Activated CD4-positive, alpha-beta T cell treated with anti-CD3 and anti-CD28 coated beads, Interleukin-2, amount 50 U/mL, for 1 hour (primary cell): ENCODE measurements at places on chromosomes 12 and 14.

DNA sequence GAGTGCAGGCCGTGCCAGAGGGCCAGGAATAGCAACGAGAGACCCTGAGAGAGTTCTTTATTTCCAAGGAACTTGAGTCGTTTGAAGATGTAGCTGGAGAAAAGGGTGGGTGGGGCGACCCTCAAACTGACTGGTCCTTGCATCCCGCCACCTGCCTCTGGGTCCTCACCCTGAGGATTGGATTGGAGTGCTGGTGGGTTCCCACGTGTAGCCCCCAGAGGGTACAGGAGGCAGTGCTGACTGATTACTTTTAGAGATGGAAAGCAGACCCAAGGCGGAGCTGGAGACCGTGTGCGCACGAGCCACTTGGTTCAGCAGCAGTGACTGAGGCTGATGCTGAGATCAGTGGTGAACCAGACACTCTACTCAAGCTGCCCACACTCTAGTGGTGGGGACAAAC lies 6.9 kb downstream of the EMG1 start:
- DNase-seq, result no peak

DNA sequence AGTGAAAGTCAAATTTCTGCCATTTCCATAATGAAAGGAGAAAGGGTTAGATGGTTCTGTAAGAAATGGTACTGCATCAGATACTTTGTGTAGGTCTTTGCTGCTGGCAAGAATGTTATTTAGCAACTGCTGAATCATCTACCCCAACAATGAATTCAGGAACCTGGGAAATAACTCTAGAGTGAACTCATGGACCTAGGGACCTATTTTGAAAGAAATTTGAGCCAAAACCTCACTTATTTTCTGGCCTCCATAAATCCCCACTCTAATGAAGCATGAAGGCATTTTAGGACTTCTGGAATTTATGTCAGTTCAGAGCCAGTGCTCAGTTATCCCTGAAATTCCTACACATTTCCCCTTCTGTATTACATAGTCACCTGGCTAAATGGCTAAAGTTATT lies 50.9 kb upstream of the CPNE8 start:
- no peak for DNase-seq

- DNase-seq, result no peak
These were observed 378.9 kb upstream of the PRICKLE1 start for GRCh38 chr12:42968426-42968825.

DNA sequence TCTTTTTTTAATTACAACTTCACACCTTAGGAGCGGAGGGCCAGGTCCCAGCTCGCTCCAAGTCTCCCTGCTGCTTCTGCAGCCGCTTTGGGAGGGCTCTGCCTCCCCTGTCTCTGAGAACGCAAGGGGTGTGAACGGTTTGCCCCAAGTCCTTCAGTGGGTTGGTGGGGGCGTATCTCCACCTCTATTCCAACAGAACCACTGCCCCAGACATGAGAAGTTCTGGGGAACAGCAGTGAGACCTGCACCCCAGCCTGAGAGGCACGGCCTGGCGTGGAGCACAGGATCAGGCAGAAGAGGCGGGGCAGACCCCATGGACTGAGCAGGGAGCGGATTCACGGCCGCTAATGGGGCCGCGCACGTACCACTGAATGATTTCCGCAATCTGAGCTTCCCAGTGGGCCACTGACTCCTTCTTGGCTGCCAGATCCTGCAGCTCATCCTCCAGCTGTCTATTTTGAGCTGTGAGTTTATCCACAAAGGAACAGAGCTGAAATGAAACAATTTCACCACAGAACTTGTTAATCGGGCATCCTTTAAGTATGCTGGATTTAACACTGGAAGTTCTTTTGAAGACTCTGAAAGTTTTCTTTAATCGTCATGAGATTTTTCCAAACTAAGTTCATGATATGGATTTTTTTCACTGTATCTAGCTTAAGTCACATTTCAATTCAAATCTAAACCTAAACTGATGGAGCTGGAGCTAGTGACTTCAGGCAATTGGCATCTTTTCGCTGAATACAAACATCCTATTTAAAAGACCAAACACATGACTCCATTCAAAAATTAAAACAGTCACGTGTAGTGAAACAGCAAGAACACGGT lies 44.4 kb downstream of the AMN start:
- DNase-seq, result no peak

DNA sequence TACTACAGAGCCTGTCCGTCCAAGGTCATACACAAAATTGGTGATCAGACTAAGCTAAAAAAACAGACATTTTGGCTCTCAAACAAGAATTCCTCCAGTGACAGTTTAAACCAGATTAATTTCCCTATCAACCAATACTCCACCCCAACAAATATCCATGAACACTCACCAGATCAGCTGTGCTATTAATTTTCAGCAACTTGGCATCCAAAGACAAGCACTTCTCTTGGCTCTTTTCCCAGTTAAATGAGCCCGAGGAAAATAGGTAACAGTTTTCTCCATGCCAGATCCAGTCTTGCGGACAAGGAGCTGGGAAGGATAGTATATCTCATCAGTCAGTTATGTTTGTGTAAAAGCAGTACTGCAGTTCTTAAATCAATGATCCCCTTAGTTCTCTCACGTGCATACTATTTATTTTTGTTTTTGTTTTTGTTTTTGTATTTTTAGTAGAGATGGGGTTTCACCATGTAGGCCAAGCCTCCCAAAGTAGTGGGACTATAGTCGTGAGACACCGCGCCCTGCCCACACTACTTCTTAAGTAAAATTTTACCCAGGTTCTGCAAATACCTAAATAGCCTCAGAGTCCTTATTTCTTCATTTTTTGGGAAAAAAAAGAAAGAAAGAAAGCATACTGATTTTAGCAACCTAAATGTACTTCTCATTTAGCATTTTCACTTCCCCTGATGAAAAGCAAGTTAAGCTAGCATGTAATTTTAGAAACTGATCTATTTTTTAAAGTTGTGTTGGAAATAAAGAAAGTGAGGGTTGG lies 11.1 kb downstream of the OLR1 start:
- no peak for DNase-seq

- no peak for DNase-seq
These were observed 32.0 kb downstream of the INSM2 start for GRCh38 chr14:35565871-35566464.

DNA sequence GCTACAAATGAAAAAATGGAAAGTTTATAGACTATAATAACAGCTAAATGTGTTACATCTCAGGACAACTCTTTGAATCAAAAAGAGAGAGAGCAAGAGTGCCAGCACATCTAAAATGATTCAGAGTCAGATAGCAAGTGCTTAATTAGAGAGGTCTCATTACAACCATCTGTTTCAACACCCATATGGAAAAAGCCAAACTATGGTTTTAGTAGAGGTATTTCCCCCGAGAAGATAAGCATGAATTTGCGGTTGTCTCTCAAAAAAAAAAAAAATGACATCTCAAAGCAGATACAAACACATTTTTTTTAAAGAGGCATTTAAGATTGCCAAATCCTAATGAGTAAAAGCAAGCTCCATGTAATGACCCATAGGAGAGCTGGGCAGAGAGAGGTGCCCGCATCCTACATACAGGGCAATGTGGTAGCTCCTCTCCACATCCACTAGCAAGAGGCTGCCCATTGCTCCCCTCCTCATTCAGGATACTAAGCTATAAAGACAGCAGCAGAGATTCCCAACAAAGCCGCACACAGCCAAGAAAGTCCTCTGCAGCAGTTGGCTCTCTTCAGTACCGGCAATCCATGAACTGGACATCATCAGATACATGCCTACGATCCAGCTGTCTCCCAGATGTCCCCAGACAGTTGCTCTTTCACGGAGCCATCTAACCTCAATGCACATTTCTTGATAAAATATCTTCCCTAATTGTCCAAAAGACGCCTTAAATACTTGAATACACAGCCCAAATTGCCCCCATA lies 100.4 kb downstream of the EFCAB11 start:
- no peak for DNase-seq

DNA sequence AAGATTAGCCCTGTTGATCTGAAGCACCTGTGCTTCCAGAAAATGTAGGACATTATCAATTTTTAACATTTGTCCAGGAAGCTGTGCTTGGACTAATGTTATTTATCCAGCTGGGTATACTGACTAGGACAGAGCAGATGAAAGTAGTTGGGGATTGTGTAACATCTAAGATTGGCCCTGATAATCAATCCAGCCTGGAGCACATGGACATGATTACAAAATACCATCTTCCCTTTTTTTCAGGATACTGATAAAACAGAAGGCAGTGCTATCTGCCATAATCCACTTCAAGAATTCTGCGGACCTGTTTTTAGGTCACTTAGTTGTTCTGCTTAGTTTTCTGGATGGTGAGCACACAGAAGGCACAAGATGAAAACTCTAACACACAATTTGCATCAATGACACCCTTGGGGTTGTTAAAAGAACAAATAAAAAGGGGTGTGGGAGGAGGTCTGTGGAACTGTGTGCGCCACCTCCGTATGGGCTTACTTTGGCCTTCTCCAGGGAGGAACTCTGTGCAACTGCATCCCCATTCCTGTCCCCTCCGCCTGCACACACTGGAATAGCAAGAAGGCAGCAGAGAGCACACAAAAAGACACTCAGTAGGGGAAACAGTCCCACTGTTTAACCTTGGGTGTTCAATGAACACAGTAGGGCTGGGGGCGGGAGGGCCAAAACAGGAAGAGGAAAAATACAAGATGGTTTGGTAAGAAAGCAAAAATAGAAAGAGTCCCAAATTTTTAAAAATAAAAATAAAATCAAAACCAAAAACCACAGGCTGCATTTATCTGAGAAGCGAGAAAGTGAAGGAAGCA lies 31.1 kb upstream of the DUSP6 start:
- no peak for DNase-seq

GRCh38 chr12:1803736-1804135 lies 16.6 kb upstream of the LRTM2 start:
- DNase-seq, result no peak

DNA sequence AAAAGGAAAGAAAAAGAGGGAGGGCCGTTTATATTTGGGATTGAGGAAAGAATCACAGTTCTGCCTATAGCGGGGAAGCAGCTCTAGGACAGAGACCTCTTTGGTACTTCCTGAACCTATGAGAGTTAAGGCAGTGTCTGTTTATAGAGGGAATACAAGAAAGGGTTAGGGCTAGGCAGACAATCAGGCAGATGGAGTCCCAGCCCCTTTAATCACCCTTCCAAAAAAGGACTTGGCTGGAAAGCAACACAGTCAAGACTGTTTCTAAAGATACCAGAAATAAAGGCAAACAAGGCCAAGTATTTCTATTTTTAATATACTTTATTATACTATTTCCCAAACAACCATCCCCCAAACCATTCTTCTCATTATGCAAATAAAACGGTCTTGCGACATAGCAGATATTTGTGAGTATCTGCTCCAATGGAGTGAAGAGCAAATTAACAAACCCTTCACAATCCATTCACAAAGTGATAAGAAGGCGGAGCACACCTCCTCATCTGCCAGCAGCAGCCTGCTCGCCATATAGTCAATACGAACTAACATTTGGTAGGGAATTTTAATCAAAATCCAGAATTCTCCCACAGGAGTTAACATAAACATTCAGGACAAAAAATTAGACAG lies 697 bp upstream of the GRIP1 start:
- DNase-seq, result no peak

GRCh38 chr12:2650261-2651067 lies 144.3 kb upstream of the FKBP4 start:
- DNase-seq, result no peak

- no peak for DNase-seq
These were observed 146.1 kb downstream of the METTL25 start for GRCh38 chr12:82504409-82504808.

- DNase-seq, result no peak
These were observed 367.2 kb upstream of the LMO3 start for GRCh38 chr12:16972923-16973770.

DNA sequence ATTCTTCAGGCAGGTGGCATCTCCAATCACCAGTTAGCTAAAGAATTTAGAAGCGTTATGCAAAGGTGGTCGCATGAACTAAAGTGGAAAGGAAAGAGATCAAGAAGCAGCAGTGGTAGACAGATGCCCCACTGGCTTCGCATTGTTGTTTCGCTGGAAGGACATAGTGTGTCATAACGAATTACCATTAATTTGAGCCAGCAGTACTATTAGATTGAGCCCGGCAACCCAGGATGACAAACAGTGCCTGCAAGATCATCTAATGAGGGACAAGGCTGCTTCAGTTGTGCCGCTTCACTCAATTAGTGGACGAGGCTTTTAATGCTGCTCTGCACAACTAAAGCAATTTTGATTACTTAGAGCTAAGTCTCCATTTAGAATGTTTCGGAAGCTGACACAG lies 274.5 kb upstream of the SOX5 start:
- no peak for DNase-seq

GRCh38 chr12:69658203-69658602 lies 40.9 kb downstream of the BEST3 start:
- no peak for DNase-seq

- DNase-seq, result no peak
These were observed 3.7 kb downstream of the NUAK1 start for GRCh38 chr12:106135075-106135474.

GRCh38 chr12:108008163-108008905 lies 120.8 kb upstream of the WSCD2 start:
- DNase-seq, result no peak

DNA sequence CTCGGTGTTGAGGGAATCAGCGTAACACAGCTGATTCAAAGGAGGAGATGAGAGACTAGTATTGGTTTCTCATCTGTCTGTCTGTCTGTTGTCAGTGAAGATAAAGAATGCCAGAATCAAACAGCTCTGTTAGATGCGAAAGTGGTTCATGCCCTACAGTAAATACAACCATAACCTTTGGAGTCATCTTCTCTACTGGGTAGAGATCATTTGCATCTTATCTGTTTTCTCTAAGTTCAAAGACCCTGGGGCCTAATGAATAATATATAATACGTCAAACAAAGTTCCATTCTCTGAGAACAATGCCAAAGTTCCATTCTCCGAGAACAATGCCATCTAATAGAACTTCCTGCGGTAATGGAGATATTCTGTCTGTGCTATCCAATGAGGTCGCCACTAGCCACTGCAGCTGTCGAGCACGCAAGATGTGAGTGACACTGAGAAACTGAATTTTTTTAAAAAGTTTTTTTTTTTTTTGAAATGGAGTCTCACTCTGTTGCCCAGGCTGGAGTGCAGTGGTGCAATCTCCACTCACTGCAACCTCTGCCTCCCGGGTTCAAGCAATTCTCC lies 6.6 kb downstream of the IL31 start:
- DNase-seq, result no peak

DNA sequence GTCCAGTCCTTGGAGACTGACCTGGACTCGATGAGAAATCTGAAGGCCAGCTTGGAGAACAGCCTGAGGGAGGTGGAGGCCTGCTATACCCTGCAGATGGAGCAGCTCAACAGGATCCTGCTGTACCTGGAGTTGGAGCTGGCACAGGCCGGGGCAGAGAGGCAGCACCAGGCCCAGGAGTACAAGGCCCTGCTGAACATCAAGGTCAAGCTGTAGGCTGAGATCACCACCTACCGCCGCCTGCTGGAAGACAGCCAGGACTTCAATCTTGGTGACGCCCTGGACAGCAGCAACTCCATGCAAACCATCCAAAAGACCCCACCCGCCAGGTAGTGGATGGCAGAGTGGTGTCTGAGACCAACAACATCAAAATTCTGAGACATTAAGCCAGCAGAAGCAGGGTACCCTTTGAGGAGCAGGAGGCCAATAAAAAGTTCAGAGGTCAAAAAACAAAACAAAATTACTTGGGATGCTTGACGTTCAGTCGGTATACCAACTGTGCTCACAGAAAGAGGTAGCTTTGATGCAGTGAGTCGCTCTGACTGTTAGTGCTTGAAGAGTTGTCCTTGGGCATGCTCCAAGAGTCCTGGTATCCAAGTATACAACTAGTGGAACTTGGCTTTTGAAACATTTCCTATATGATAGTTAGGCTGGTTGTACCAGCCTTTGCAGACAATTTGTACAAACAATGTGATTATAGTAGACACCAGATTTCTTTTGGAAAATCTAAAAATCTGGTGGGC lies 4.8 kb downstream of the MED6 start:
- no peak for DNase-seq

GRCh38 chr12:39772821-39773259 lies 153.2 kb upstream of the ABCD2 start:
- no peak for DNase-seq
